ENCODE measurements at places on chromosomes 7 and 10.

DNA sequence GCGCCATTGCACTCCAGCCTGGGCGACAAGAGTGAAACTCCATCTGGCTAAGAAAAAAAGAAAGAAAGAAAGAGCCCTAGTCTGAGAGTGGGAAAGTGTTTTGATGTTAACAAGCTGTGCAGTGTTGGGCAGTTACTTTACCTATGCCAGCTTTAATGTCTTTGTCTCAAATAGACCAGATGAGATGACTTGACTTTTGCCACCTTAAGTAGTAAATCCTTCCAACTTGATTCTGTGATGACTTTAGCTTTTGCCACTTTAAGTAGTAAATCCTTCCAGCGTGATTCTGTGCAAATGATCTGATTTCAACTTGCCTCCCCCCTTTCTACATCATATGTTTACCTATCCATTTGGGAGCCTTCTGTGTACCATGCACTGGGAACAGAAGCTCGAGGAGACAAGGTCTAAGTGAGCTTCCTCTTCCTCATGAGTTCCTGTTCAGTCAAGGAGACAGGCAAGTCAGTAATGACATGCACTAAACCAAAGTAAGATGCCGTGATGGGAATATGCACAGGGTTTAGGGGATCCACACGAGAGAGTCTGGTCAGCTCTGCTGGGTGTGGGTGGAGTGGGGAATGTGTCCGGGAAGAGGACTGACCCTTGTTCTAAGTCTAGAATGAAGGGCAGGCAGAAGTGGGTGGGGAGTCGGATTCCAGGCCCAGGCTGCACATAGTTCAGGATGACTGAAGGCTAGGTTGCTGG is 17.2 kb downstream of the INPP5F start:
- no peak for DNase-seq

DNA sequence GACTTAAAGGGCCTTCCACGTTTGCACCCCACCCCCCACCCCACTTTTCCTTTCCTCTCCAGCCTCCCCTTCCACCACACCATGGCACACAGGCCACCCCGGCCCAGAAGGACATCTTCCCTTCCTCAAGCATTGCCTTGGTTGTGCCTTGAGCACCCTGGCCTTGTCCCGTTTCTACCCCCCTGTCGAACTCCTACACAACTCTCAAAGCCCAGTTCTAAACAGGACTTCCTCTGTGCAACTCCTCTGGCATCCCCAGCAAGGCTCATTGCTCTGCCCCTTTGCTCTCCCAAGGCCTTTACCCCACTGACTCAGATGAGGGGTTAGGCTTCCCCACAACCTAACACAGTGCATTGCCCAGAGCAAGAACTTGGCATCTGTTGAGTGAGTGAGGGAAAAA is 136.1 kb downstream of the HERPUD2 start:
- DNase-seq = no peak

DNA sequence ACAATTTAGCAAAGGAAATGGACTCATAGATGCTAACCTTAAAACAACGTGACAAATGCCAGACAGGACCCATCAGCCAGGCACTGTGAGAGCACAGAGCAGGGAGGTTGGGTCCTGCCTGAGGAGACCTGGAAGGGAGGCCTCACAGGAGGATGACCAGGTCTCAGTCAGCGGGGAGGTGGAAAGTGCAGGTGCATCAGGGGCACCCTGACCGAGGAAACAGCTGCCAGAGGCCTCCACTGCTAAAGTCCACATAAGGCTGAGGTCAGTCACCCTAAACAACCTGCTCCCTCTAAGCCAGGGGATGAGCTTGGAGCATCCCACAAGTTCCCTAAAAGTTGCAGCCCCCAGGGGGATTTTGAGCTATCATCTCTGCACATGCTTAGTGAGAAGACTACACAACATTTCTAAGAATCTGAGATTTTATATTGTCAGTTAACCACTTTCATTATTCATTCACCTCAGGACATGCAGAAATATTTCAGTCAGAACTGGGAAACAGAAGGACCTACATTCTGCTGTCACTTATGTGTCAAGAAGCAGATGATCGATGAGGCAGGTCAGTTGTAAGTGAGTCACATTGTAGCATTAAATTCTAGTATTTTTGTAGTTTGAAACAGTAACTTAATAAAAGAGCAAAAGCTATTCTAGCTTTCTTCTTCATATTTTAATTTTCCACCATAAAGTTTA is 157.6 kb upstream of the LANCL2 start:
- DNase-seq = no peak

DNA sequence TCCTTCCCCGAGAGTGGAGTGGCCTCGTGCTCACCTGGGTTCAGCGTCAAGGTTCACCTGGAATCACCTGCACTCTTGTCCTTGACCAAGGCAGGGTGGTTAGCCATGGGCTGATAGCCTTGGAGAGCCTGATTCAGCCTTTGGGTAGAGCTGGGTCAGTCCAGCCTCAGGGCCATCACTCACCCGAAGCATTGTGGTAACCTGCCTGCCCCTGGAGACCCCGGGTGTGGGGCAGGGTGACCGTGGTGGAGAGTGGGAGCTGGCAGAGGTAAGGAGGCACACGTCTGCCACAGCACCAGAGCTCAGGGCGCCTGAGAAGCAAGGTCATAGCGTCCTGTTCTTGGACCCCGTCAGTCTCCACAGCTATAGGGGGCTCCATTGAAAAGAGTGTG is 27.8 kb upstream of the WDFY4 start:
- DNase-seq = no peak

- no peak for DNase-seq
Observed at GRCh38 chr10:102785818-102786217, 42.1 kb downstream of the WBP1L start.

- DNase-seq = no peak
Observed at GRCh38 chr7:137576481-137576880, 232.9 kb upstream of the PTN start.

DNA sequence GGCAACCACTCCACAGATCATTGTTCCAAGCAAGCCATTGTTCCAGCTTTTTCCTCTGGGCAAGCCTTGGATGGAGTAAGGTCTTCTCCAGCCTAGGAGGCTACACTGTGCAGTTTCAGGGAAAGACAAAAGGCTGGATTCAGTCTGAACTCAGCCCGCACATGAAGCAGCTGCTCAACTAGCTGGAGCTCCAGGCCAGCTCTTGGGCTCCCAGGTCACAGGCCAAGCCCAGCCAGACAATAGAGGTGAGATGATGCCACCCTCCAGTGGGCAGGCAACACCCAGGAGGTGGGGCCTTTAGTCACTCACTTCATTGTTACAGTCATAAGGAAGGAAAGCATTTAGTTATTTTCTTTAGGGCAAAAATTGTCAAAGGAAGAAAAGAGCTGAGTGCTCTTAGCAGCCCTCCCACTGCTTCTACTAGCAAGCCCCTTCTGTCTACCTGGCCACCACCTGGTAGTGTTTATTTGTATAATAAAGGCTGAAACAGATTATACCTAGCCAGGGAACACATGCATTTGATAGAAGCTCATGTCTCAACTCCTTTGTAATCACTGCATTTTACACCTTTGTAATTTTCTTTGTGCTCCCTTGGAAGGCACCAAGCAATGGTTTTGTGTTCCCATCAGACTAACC is 253.4 kb downstream of the WDR11 start:
- DNase-seq = no peak

- no peak for DNase-seq
Observed at GRCh38 chr7:31934551-31934950, 135.7 kb downstream of the PDE1C start.

- DNase-seq = no peak
Observed at GRCh38 chr10:110876000-110876399, 4.3 kb downstream of the PDCD4 start.

GRCh38 chr10:126375926-126376554 is 12.2 kb downstream of the ADAM12 start:
- no peak for DNase-seq

GRCh38 chr7:7911369-7912123 is 57.0 kb upstream of the GLCCI1 start:
- no peak for DNase-seq

- no peak for DNase-seq
Observed at GRCh38 chr10:60497364-60497763, 107.7 kb upstream of the ANK3 start.

DNA sequence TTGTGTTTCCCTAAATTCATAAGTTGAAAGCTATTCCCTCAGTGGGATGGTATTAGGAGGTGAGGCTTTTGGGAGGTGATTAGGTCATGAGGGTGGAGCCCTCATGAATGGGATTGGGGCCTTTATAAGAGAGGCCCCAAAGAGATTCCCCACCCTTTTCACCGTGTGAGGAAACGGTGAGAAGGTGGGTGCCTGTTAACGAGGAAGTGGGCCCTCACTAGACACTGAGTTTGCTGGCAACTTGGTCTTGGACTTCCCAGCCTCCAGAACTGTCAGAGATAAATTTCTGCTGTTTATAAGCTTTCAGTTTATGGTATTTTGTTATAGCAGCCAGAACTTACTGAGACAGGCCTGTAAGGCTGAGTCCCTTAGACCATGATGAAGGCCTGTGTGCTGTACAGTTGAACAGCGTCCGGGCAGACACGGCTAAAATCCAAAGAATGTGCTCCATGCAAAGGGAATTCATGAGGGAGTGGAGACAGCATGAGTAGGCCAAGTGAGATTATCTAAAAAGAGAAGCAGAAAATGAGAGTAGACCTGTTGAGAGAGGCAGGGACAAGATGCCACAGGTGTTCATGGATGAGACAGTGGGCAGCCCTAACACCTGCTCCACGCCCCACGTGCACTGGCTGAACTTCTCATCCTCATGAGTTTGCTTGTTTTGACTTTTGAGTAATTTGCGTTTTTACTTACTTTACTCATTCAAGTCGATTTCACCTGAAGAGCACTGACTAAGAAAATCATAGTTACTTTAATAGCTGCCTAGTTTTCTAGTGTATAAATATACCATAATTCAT is 66.9 kb upstream of the SFMBT2 start:
- DNase-seq = no peak

DNA sequence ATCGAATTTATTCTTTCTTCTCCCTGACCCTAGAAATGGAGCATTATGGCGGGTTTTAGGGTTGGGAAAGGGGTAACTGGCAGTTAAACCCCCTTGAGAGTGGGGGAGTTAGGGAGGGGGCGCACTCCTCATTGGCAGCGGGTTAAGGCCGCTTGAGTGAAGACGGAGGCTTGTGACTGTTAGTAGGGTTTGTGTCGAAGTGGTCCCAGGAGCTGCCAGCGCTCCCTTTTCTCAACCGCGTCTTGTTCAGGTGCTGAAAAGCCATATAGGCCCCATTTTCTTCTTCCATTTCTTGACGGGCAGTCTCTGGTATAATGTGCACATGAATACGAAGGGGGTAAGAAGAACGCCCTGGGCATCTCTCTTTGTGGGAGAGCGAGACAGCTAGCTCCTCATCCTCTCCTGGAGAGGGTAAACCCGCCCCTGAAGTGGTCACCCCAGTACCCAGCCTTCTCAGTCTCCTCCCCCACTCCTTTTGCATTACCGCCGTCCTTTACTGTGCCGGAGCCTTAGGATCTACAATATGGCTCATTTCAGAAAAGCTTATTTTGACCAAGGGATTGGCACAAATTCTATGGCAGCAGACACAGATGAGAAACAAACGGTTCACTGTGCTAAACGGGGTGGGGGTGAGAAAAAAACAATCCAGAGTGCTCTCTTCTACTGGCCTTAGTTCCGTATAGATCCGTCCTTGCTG is 836 bp downstream of the KMT2E start:
- peak; percentile 64 for DNase-seq

DNA sequence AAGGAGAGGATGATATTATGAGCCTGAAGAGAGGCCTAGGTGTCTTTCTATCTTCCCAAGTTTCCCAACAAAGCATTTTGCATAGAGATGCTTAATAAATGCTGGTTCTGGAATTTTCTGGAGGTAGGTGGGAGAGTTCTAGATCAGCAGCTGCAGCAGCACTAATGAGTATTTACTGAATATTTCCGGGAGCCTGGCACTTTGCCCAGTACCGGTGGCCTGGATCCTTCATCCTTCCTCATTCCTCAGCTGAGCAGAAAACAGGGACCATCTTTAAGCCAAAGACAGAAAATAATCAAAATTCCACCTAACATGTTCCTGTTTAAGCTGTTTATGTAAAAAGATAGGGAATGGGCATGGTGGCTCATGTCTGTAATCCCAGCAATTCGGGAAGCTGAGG is 813.2 kb upstream of the AUTS2 start:
- DNase-seq = no peak

All from DMS 273 treated with DMSO at 0.1 percent for 48 hours (cell line).